Activated T-cell treated with anti-CD3 and anti-CD28 coated beads, Interleukin-2, amount 50 U/mL, for 24 hours (primary cell): ENCODE measurements at places on chromosomes 12 and 14.

DNA sequence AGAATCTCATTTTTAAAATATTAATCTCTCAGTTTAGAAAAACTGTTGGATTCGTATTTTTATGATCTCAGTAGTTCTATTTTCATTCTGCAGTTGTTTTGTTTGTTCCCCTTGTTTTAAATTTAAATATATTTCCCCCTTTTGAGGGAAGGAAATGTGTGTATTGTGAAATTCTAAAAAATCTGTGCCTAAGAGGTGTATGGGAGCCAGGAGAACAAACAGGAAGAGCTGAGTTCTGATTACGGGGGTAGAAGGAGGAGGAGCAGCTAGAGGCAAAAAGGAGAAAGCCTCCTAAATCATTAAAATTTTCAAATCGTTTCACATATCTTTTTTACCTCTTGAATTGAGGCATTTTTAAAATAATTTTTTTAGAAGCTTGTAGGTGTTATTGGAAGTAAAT lies 2.3 kb downstream of the RDH12 start:
- DNase-seq, result no peak

DNA sequence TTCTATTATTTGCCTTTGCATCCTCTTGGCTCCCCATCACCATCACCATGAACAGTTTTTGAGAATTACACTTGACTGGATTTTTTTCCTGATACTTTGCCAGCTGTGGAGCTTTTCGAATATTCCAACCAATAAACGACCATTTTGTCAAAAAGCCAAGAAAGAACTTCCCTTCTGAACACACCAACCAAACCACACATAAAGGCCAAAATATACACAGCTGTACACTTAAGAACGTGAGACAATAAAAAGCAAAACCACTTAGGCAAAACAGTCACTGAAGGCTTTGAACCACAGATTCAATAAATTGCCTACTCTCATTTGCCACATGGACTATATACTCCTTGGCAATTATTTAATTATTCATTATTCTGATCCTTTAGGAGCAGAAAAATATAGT lies 1.1 kb downstream of the C14orf93 start:
- no peak for DNase-seq

GRCh38 chr12:49674318-49674981 lies 32.8 kb downstream of the FMNL3 start:
- DNase-seq, result no peak

GRCh38 chr12:84624601-84625000 lies 288.0 kb downstream of the SLC6A15 start:
- no peak for DNase-seq

DNA sequence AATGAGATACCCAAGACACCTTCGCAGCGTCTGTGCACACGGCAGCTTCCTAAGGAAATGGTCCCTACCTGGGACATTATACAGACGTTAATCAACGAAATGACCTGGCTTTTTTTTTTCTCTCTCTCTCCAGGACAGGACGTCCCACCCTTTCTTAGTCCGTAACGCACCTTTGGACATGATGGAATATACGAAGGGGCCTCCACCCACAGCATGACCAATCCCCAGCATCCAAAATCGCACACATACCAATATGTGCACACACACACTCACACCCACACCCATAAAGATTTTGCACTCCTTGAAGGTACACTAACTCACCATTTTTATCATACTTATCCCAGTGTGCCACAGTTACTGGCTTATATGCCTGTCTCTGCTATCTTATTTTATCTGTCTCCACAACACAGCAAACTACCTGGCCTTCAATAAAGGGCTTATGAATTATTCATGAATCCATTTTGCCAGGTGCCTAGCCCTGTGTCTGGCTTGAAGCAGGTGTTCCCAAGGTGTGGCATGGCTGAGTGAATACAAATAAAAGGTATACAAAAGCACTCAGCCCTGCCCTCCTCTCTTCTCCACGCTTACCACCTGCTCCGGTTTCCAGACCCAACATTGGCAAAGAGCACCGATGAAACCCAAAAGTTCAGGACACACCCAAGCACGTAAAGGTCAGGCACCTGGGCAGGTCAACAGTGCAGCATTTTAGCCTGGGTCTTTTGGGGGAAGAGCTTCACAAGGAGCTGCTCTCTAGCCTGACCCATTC lies 2.2 kb downstream of the SCNN1A start:
- no peak for DNase-seq

DNA sequence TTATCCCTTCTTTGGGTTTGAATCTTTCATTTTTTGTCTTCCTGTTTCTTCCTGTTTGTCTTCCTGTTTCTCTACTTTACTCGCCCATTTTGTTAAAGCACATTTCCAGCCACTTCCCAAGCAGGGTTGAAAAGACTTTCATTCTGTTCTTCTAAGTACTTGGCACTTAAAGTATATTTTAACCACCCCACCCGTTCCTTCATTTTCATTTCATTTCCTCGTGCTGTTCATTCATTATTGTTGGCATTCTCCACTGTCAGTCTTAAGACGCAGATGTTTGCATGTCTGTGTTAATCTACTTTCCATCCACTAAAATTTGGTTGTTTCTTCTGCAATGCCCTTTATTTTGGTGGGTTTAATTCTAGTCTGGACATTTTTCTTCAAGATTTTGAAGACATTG lies 49.0 kb downstream of the SUDS3 start:
- no peak for DNase-seq

DNA sequence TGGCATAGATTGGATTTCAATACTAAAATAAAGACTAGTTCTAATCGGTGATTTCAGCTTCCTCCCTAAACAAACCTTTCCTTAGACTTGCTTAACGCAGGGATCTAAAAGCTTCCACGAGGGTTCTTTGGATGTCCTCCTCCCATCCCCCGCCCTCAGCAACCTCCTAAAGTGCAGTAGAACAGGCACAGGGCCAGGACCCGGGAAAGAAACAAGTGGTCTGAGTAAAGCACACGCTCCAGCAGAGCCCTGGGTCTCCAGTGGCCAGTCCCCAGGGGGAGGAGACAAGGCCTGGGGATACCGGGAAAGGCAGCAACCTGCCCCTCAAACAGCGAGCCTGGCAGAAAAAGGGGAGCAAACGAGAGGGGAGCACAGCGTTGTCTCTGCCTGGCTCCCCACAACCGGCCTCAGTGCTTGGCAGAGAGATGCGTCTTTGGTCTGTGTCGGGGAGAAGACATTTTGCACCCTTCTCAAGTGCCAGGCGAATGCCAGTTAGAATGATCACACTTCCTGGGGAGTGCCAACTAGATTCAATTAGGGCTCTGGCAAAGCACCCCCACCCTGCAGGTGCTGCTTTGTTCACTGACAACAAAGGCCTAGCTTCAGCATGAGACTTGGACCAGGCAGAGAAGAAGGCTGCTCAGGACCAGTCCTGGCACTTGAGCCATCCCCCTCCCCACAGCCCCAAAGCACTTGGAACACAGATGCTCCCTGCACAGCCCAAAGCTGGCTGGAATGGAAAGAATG lies 17.1 kb upstream of the SLC6A12 start:
- no peak for DNase-seq

DNA sequence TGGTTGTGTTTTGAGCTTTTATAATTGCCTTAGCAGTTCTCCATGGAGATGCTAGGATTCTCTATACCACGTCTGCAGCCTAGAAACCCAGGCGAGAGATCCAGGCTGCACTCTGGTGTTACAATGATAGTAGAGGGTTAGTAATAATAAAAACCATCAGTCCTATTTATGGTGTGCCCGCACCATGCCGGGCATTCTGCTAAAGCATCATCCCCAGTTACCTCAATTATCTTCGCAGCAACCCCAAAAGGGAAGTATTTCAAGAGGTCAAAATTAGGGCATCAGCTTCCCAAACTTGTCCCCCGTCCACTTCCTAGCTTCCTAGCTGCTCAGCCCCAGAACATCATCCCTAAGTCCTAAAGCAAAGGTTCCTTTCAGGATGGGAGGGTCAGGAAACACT lies 3.2 kb downstream of the SYNE3 start:
- DNase-seq, result no peak

DNA sequence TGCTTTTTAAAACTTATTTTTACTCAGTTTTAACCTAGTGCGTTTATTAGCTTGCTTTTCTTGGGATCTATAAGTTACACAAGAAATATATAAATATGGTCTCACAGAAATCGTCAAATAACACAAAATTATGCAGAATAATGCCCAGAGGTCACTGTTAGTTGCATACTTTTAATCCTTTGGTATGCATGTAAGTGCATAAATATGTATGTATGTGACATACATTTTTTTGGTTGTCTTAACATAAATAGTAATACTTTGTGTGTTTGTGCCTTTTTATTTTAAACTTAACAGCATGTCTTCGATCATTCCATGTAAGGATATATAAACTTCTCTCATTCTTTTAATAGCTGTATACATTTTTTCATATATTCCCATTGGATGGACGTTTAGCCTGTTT lies 459.6 kb downstream of the PCNX1 start:
- DNase-seq, result no peak

GRCh38 chr14:102189874-102190273 lies 50.2 kb downstream of the WDR20 start:
- no peak for DNase-seq

DNA sequence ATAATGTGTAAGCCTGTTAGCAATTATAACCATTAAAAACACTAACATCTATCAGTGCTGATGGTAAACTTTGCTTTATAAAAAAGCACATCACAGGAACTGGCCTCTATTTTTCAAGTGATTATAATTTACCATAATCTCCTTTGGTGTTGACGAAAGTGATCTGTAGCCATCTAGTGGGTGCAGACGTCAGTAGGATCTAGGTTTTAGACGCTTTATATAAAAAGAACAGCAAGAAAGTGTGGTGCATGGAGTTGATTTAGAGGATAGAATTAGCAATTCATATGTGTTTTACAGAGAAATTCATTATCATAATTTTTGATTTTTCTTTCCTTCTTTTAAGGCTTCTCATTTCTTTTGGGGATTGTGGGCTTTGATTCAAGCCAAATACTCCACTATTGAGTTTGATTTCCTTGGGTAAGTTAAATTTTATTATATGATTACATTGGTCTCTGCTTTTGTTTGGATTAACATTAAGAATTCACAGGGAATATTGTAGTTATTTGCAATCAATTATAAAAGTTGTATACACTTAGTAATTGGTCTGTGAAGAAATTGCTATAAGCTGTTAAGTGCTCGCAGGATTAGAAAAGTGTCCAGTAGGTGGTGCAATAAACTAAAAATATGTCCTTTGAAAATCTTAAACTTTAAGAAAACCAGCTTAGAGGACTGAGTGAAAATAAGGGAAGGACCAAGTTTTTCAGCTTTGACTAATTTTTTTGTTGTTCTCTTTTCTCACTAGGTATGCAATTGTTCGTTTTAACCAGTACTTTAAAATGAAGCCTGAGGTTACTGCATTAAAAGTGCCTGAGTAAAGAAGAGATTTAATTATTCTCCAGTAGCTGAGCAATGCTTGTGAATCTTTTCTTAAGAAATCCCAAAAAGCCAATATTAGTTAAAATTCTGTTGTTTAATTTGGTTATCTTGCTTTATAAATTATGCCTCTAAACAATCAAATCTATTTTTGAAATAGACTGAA lies 59.5 kb downstream of the ETNK1 start:
- DNase-seq, result no peak

DNA sequence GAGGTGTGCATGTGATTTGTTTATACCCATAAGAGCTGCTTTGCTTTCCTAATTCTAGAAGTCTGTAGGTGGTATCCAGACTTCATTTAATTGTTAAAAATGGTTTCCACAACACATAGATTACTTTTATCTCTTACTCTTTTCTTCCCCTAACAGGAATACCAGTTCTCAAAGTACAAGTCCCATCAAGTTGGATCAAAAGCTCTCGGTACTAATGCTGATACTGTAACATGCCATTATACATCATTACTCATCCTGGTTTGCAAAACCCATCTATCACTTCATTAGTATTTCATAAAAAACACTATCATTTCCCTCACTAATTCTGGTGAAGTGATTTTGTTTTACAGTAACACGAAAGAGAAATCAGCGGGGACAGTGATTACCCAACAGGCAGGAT lies 94.3 kb downstream of the PPP2R5E start:
- DNase-seq, result no peak

DNA sequence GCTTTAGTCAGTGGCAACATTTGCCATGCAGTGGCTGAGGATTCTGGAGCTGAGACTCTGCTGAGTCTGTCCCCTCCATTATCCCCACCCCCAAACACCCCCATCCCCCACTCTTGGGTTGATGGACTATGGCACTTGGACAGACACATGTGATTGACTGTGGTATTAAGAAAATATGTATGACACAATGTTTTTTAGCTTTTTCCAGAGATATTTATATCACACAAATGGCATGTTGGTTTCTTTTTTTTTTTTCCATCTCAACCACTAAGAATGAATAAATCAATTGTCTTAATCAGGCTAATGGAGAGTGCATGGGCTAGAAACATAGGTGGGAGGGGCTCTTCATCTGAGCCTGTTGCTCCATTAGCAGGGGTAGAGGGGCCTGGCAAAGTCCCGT lies 30.7 kb upstream of the MAP1LC3B2 start:
- no peak for DNase-seq
